Endodermal cell (in vitro differentiated cells): ENCODE measurements at places on chromosomes 3 and 15.

GRCh38 chr3:118128886-118129285 lies 905.8 kb downstream of the IGSF11 start:
- no peak for DNase-seq

GRCh38 chr15:75230016-75230343 lies 28.2 kb upstream of the GOLGA6C start:
- DNase-seq: no peak

DNA sequence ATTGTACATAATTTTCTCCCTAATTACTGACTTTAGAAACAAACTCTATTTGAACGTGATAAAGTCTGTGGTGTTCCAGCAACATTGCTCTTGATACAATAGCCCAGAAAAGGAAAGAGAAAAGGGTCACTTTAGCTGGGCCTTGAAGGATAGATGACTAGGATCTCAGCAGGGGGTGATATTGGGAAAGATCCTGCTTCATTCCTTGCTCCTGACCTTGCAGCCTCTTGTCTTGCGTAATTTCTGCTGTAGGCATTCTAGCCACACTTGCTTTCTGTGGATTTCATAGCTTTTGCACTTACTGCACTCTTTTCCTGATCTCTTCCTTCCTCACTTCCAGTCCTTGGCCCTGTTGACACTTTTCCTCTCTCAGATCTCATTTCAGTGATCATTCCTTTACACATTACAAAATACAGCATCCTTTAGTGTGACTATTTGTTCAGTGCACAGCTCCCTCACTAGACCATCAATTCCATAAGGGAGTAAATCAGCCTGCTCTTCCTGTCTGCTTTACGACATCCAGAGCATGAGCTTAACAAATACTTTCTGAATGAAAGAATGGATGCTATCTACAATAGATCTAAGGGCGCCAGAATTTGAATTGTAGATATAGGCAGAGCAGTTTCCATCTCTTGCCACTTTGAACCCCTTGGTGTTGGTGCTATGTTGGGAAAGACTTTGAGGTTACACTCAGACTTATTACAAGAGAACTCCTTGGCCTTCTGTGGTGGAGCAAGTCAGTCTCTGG lies 559.6 kb upstream of the MDFIC2 start:
- no peak for DNase-seq

- no peak for DNase-seq
These were observed 70.6 kb upstream of the CTSH start for GRCh38 chr15:79015416-79015815.
